Activated CD4-positive, alpha-beta memory T cell treated with anti-CD3 and anti-CD28 coated beads for 36 hours (primary cell): ENCODE measurements at places on chromosomes 11 and 22. TPM values are rescaled to one million over a fixed set of nuclear protein-coding genes. Genes with fewer than 3 reads are reported as not detected.

DNA sequence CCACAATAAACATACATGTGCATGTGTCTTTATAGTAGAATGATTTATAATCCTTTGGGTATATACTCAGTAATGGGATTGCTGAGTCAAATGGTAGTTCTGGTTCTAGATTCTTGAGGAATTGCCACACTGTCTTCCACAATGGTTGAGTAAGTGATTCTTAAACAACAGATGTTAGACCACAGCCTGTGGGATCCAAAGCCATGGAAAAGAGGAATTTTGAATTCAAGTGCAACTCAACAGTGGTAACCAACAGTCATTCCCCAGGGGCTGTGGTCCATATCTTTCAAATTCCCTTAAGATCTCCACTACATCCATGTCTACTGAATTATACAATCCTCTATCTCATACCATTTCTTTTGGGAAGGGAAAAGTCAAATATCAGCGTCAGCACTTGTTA is 321.5 kb downstream of the LARGE1 start:
- no peak for DNase-seq

- no peak for DNase-seq
Observed at GRCh38 chr11:70174547-70175235, 28.4 kb upstream of the FADD start.

DDIAS gene
- total RNA-seq = 19.4 TPM

CSKMT gene
- 27.7 TPM for total RNA-seq

CCDC87 gene
- total RNA-seq = 0.12 TPM

DRD4 gene
- 0.39 TPM for total RNA-seq
